ENCODE measurements at places on chromosomes 4 and X.

- no peak for DNase-seq
Measured at GRCh38 chr4:61521451-61521850, 321.3 kb downstream of the ADGRL3 start.

DNA sequence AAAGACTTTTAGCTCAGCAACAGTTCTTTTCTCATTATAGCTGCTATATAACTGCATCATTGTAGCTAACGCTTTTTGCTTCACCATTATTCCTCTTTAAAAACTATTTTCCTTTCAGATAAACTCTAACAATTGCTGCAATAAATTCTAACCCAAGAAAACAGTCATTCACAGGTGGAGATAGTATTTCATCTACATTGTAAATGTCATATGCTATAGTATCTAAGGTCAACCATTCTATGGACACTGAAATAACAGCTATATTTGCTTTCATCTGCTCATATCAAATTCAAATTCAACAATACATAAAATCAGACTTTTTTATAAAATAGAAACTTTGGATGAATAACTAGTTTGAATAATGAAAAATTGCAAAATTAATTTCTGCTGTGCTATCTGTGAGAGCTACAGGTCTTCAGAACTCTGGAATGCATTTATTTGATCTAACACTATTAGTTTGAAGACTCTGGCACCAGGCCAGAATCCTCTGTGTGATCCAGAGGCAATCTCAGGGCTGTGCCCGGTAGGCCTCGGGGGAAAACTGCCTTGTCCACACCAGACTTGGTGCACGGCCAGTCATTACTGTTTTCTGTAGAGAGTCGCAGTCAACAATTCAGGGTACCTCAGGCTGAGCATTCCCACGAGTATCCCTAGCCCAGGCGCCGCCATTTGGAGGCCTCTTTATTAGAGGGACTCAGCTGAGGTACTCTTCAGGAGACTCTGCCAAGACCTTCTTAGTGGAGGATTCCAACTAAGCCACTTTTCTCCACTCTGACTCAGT, 332.4 kb downstream of the SLC7A11 start:
- DNase-seq = no peak

- DNase-seq = no peak
Measured at GRCh38 chrX:130887376-130887775, 15.6 kb downstream of the ENOX2 start.

GRCh38 chrX:16797358-16797757, 11.1 kb downstream of the TXLNG start:
- DNase-seq = no peak

DNA sequence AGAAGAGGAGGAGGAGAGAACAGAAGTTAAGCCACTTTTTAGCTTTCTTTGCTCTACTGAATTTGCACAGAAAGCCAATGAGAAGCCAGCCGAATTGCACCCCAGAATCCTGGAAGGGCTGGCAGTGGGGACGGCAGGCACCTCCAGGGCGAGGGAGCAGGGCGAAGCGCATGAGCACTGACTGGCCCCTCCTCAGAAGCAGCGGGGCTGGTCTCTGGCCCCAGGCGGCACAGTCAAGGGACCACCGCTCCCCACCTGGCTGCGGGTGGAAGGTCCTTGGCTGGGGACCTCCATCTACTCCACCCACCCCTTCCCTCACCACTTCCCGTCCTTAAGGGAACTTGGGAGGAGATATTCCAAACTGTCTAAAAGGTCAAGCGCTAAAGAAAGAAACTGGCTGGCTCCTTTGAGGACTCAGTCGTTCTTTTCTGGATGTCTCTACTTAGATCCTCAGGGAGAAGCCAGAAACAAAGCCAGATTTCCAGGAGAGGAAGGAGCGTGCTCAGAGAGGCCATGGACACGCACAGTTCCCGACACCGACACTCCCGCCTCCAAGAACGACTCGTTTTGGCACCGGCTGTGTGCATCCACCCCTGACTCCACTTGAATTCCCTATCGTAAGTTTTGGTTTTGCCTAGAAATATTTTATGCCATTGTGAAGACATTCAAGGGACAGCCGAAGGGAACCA, 59.5 kb upstream of the CRMP1 start:
- no peak for DNase-seq

DNA sequence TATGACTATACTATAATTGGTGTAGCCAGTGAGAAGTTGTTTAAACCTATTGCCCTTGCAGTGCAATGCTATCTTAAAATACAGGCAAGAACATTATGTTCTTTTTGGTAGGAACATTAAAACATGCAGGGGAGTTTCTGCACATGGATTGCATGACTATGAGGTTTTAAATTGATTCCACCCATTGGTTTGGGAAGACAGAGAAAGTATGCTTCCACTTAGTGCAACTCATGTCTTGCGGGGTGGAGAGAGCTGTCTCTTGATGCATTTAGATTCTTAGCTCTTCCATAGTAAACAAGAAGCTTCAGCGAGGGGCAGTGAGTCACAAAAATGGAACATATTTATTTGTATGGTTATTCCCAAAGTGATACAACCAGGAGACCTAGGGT, 39.5 kb upstream of the RASL11B start:
- DNase-seq = no peak

DNA sequence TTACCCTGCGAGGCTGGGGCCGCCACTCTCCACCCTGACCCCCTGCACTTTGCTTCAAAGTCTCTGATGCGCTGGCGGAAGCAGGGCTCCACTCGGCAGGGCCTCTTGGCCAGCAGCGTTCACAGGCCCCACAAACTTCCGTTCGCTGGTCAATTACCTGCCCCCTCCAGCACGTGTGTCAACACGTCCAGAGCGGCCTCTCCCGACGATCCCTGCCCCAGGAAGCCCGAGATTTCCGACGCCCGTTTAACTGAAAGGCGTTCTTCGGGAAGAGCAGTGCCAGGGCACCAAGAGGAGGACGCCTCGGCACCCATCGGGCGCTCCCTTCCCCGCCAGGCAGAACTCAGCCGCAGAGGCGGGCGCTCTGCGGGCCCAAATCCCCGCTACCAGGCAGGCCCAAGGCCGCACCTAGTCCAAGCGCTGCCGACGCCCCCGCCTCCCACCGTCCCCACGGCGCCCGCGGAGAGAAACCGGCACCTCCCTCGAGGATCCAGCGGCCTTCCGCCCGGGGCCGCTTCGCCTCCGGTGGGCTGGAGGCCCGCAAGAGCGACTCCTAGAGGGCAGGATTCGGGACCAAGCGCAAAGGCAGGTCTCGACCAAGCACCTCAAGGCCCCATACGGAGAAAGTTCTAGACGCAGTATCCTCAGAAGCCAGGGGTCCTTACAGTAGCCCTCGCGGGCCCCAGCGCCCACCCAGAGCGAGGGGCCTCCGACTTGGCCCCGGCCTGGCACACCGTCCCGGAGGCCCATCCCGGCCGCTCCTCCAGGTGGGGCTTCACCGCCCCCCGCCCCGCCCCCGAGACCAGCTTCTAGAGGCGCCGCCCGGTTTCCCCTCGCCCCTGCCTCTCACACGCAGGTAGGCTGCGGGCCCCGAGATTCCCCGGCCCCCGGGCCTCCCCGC, 586 bp downstream of the BCAP31 start:
- DNase-seq = peak; percentile 37

- DNase-seq = no peak
Measured at GRCh38 chr4:139934708-139935195, 219.2 kb downstream of the MAML3 start.

DNA sequence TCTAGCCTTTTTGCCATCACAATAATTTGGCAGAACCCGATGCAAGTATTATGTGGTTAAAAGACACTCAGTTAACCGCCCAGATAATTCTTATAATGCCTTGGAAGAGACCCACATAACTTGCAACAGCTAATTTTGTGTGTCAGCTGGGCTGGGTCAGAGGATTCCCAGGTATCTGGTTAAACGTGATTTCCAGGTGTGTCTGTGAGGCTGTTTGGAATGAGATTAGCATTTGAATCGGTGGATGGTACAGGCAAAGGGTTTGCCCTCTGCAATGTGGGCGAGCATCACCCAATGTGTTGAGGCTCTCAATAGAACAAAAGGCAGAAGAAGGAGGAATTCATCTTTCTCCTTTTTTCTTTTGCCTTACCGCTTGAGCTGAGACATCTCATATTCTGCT, 314.2 kb upstream of the PUDP start:
- DNase-seq = no peak

DNA sequence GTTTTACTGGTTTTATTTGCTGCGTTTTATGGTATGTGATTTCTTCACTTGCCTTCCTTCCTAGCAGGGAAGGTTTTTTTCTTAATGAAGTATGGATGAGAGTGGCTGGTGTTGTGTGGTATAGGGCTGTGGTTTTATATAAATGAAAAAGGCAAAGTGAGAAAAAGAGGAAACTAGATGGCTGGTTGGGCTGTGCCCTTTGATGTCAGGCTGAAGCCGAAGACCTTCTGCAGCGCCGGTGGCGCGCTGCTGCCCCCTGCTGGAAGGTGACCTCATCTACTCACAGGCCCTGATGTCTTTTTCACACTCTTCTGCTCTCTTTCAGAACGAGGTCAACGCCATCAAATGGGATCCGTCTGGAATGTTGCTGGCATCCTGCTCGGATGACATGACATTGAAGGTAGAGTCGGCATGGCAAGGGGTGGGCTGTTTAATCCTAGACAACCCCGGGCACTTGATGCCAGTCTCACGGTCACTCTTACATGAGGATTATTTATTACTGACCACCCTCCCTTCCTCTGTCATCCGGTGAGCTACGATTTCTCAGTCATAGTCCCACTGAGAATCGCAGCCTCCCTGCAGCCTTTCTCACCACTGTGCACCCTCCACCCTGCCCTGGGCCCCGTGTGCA, 56.6 kb downstream of the GPR143 start:
- DNase-seq = peak; percentile 65

DNA sequence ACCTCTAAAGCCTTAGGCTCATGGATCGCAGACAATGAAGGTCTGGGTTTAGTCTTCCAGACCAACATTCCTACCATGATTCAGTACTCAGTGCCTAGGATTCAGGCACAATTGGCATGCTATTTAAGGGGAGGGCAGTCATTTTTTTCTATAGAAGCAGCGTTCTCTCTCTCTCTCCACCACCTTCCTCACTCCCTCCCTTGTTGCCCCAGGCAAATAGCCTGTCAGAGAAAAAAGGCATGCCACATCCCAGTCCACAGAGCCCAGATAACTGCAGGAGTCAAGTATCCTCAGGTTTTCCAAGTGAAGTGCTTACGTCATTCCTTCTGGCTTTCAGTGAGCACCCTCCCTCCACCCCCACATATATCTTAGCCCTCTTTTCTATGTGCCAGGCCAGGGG, 533.0 kb downstream of the BCOR start:
- DNase-seq = no peak

- DNase-seq = no peak
Measured at GRCh38 chr4:38846015-38846414, 10.6 kb downstream of the TLR6 start.

DNA sequence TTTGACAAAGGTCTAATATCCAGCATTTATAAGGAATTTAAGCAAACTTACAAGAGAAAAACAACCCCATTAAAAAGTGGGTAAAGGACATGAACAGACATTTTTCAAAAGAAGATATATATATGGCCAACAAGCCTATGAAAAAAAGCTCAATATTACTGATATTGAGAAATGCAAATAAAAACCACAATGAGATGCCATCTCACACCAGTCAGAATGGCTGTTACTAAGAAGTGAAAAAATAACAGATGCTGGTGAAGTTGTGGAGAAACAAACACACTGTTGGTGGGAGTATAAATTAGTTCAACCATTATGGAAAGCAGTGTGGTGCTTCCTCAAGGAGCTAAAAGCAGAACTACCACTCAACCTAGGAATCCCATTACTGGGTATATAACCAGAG, 91.6 kb upstream of the EFHC2 start:
- DNase-seq = no peak

GRCh38 chrX:87975365-87975764, 457.8 kb downstream of the KLHL4 start:
- no peak for DNase-seq
